Activated naive CD8-positive, alpha-beta T cell treated with anti-CD3 and anti-CD28 coated beads, Interleukin-2, amount 50 U/mL, for 16 hours (primary cell): ENCODE measurements at places on chromosomes 7 and 10.

- no peak for DNase-seq
Measured at GRCh38 chr10:47241946-47242867, 57.8 kb upstream of the GDF10 start.

GRCh38 chr7:11612737-11613136, 219.3 kb downstream of the THSD7A start:
- no peak for DNase-seq

DNA sequence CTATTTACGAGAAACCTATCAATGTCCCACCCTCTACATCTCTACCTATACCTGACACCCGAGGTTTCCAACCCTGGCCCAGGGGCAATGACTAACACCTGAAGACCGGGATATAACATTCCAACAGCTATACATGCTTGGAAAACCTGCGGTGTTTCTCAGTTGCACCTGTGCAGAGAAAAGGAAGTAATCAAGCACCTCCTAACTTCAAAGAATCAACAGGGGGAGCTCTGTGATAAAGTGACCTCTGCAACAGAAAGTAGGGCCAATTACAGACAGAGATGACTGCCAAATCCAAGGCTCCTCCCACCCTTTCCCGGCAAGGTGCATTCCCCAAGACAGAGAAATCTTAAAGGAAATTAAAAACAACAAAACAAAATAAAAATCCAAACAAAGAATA, 41.3 kb downstream of the CCDC6 start:
- no peak for DNase-seq

DNA sequence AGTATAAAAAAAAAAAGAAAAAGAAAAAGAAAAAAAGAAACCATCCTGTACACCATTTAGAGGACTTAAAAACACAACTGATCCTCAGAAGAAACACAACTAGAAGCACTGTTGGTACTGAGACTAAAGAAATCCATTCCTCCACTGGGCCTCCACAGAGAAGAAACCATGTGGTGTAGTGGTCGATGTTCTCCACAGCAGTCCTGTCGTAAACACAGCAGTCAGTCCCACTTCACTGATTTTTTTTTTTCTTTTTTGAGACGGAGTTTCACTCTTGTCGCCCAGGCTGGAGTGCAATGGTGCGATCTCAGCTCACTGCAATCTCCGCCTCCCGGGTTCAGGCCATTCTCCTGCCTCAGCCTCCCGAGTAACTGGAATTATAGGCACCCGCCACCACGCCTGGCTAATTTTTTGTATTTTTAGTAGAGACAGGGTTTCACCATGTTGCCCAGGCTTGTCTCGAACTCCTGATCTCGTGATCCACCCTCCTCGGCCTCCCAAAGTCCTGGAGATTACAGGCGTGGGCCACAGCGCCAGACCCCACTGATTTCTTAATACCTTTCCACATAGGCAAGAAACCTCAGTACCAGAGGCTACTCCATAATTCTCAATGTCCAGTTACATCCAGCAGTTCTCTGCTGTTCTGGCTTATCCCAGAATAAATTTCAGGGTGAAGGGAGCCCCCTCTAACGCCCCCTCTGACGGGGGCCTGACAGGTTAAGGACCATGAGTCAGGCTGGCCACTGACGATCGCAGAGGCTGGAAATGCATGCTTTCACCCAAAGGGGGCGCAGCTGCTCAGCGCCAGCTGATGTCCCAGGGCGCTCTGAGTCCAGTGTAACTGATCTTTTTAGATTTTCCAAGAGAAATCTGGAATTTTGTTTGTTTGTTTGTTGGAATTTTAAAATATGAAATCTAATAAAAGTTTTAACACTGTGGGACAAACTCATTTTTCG, 24.8 kb upstream of the FFAR4 start:
- no peak for DNase-seq

DNA sequence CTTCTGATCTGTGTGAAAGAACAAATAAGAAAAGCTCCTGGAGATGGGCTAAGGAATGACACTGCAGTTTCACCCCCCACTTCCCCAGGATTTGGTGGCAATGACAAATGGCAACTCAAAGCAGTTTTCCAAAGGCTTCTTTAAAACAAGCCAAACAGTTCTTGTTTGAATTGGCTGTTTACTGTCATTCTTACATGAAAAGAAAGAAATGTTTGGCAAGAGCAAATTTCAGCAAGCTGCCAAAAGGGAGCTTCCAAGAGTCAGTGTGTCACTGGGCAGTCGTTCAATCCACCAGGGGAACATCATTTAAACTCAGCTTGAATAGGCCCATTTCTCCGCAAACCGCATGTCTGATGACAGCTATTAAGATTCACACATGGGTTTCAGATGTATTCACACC, 119.0 kb upstream of the RHOBTB1 start:
- no peak for DNase-seq

DNA sequence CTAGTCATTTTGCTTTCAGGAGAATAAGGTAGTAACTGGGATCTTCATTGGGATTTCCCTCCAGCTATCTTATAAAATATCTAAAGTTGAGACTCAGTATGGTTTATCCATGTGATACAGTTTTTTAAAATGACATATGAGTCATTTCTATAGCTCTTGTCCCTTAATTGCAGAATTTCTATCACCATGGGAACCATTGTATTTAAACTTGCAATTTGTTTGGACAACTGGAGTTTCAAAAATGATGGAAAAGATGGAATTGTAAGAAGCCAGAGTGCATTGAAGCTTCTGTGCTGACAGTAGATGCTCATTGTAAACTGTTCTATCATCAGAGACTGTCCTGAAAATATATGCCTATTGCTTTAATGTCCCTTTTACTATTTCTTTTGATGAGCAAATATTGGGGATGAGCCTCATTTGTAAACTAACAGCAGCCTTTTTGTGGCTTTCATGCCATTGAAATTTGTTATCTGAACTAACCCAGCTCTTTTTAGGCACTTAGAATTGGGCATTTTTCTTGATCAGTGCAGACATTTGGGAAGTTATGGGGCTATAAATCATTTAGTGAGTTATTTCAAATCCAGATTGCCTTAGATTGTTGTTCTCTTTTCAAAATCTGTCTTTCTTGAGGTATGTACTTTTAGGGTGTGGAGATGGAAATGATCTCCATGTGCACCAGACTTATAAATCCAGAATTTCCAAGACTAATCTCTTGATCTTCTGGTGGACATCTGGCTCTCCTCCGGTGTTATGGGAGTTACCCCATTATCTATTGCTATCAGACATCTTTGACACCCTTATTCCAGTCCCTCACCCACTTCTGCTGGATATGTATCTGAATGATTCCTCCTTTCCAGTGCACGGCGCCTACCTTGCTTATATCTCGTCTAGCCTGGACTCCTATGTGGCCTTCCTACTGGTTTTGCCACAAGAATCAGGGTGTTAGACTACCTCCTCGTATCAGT, 159.0 kb downstream of the SND1 start:
- no peak for DNase-seq

GRCh38 chr10:131418681-131419080, 107.2 kb upstream of the TCERG1L start:
- DNase-seq, result no peak

GRCh38 chr10:33164060-33164709, 170.3 kb downstream of the NRP1 start:
- no peak for DNase-seq

GRCh38 chr7:121385056-121385799, 10.9 kb downstream of the FAM3C start:
- DNase-seq, result no peak

DNA sequence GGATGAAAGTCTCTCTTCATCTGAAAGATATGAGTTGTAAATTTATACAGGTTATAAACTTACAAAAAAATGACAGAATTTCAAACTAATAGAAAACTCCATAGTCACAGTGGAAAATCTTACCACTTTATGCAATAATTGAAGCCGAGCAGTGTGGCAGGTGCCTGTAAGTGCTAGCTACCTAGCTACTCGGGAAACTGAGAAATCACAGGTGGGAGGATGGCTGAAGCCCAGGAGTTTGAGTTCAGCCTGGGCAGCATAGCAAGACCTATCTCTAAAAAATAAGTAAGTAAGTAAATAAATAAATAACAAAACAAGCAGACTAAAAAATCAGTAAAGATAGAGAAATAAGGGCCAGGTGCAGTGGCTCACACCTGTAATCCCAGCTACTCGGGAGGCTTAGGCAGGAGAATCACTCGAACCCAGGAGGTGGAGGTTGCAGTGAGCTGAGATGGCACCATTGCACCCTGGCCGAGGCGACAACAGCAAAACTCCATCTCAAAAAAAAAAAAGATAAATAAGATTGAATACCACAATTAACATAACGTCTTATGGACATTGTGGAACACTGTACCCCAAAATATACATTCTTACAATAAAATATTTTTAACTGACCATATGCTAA, 61.9 kb downstream of the TRIM24 start:
- no peak for DNase-seq

DNA sequence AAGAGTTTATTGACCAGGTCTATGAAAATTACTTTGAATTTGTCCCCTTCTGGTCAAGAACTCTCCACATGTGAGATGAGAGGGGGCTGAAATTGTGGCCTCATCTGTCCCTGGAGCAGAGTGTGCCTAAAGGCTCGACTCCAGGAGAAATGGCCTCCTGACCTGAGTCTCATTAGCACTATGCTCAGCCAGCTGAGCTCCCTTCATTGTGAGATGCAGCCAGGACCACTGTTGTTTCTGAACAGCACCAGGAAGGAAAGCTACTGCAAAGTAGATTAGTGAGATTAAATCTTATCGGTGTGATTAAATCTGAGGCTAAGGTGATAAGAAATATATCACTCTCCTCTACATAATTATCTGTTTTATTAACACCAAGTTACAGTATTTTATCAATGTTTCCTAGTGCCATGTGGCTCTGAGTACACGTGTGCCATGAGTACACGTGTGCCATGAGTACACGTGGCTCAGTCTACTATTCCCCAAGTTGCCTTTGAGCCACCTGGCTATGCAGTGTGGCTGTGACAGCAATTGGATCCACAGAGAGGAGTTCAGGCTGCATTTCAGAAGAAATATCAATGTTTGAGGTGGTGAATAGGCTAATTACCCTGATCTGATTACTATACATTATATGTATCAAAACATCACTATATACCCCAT, 126.9 kb downstream of the IPMK start:
- DNase-seq, result no peak

DNA sequence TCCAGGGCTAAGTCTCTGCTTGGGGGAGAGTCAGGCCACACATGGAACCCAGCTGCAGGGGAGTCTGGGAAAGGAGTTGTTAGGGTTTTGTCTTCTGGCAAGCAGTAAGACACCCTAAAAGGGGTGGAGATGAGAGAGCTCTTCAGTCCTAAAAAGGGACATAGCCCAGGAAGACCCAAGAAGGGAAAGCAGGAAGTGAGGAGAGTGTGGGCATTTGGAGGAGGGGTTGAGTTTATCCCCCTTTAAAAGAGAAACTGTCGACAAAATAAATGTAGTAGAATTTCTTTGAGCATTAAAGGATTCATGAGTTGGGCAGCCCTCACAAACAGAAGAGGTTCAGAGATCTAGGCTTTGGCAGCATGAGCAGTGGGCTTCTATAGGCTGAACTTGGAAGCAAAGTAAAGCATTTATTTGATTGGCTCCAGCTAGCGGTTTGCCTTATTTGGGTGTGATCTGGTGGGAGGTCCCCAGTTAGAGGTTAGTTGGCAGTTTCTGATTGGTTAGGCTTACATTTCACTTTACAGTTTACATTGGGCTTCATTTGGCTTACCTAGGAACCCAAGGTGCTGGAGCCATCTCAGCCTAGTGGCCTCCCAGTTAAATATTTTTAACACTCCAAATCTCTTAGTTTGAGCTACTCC, 246.7 kb downstream of the CAMK1D start:
- DNase-seq, result no peak

GRCh38 chr10:24791084-24791726, 67.5 kb upstream of the ARHGAP21 start:
- DNase-seq, result no peak

DNA sequence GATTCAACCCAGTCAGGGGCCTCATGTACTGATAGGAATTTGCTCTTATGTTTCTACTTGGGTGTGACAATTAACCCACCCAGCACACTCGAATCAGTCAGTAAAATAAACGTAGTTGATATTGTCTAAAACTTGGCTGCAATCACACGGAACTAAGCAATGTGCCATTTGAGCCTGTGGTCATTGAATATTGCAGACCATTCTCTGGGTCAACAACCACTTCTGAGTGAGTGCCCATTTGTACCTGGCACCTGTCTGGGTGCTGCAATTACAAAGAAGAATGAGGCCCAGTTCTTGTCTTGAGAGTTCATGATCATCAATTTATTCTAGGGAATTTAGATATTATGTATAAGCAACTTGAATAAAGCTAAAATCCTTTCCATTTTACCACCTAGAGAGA, 29.8 kb downstream of the NPY start:
- DNase-seq, result no peak

DNA sequence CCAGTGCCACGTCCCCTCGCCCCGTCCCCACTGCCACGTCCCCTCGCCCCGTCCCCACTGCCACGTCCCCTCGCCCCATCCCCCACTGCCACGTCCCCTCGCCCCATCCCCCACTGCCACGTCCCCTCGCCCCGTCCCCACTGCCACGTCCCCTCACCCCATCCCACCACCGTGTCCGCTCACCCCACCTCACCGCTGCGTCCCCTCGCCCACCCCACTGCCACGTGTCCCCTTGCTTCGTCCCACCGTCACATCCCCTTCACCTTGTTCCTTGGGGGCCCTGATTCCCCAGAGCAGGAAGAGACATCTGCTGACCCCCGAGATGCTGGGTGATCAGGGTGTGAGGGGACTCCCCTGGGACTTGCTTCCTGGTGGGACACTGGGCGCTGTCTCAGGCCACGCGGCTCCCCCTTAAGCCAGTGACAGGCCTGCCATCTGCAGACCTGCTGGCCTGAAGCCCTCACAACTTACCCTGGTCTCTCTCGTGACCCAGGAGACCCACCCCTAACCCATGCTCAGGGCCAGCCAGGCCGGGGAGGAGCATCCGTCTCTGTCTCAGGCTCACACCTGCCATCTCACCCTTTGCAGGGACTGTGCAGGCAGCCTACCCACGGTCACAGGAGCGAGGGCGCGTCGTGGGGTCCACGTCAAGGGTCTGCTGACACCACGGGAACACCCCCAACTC, 260.4 kb downstream of the ELFN1 start:
- no peak for DNase-seq

DNA sequence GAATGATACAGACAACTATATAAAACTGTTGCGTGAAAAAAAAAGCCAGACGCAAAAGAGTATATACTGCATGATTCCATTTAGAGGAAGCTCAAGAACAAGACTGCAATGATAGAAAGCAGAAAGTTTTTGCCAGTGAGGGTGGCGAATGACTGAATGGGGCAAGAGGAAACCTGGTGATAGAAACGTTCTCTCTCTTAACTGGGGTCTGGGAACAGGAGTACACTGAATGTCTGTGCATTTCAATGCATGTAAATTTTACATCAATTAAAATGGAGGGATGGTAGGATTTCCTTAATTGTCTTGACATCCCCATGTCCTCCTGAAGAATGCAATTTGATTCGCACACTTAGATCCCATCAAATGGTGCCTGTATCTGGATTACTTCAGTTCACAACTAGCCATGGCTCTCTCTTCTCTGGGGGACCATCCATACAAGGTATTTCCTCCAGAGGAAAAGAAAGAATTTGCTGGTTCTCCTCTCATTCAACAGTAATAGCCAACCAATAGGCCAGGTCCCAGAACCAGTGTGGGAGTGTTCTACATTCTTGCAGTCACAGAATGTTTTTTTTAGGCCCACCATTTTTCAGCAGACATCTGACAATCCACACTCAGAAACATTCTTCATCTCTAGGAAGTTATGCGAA, 221.0 kb upstream of the KLF14 start:
- no peak for DNase-seq
